ENCODE measurements at places on chromosomes 3 and 15.

DNA sequence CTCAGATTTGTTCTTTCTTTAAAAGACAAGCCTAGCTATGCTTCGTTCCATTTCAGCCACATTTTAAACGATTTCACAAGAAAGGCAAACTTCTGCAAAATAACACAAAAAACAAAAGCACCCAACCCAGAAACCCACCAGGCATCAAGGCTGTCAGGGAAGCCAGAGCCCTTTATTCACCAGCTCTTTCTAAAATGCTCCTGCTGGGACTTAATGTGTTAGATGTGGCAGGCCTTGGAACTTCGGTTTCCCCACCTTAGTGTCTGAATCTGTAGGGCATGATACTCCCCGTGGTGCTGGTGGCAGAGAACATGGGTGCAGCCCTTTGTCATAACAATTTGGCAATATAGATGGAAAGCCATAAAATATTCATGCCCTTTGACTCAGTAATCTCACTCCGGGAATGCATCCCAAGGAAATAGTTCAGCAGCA is 56.8 kb upstream of the LCTL start:
- no peak for DNase-seq

DNA sequence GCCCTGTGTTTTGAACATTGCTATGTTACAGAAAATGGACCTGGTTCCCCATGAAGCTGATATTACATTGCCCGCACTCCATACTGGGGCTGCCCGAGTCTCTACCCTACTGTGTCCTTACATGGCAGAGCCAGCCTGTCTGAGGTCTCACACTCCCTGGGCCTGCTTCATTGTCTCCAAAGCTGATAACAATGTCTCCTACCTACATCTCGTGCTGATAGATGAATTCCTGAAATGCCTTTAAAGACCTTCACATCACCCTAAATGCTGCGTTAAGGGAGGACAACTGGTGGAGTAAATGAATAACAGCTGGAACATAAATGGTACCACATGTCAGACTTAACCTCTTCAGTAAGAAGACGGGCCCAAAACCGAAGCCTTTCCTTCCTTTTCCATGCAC is 62.9 kb upstream of the PTX3 start:
- DNase-seq: no peak

- DNase-seq: no peak
These were observed 231.3 kb downstream of the PLCL2 start for GRCh38 chr3:17116007-17116600.

DNA sequence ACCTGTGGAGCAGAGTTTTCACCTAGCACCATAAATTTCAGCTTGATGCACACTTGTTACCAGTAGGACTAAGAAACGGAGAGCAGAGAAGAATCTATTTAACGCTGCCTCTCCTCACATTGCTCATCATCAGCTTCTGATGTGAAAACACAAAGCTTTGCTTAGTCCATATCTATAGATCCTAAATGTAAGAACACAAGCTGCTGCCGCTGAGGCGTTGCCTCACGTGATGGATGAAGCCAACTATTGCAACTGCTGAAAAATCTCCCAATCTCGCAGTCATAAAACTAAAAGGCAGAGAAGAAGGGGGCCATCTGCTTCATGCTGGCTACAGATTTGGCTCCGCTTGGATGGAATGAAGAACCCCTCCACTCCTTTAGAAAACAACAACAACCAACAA is 42.7 kb downstream of the CADPS start:
- DNase-seq: no peak

DNA sequence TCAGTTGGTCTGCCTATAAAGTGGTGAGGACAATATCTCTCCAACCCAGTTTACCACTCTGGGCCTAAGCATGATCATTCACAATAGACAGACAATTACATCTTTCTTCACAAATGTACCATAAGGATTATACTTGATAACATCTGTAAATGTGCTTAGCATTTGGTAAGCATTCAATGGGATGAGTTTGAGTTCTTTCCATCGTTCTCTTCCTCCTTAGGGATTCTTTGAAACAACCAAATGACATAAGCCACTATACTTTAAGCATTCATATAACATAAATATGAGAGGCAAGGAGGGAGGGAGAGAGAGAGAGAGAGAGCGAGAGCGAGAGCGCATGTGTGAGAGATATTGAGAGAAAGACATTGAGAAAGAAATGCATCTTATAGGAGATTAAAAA is 303.3 kb upstream of the CBLB start:
- no peak for DNase-seq

All from T1000 (cell line).